Caki2 (cell line): ENCODE measurements at places on chromosomes 7 and 10.

DNA sequence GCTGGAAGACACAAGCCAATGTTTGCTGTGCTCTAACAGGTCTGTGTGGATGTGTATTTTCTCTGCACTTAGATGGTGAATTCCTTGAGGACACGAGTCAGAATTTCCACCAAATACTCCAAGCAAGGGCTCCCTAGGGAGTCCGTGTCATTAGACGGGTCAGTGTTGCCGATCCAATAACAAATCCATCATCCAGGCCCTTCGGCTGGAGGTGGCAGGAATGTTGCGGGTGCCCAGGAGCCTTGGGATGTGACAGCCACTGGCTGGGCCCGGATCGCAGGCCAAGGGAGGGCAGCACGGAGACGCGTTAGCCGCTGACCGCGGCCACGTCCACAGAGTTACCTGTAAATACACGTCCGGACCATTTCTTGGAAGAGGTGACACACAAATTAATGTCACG lies 186.8 kb downstream of the WDR37 start:
- DNase-seq, result no peak

DNA sequence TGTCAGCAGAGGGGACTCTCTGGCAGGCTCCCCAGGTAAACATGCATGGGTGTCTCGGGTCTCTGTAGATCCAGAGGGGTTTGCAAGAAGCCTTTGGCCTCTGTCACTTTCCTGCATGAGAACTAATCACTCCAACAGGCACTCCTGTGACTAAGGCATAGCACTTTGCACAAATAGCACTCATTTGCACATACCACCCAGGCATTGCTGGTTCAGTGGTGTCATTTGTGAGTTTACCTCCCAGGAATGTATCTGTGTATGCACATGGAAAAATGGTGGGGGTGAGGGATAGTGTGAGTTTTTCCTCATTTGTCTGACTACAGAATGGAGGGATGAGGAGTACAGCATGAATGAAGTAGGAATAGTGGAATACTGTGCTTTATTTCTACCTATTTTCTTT lies 39.5 kb downstream of the CNNM1 start:
- peak; percentile 36 for DNase-seq

DNA sequence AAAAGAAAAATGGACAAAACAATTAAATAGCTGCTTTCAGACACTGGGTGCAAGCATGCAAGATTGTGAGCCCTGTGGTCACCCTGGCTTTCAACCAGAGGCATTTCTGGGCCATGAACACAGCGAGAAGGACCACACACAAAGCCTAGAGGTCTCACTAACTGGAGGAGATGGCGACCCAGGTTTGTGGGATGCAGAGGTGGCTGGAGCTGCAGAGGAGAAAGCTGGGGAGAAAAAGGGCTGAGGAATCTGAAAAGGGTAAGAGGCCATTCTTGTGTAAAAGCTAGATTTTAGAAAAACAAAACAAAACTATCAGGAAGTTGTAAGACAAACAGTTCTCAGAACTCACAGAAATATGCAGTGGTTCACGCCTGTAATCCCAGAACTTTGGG lies 30.1 kb upstream of the PTPRN2 start:
- DNase-seq, result no peak

DNA sequence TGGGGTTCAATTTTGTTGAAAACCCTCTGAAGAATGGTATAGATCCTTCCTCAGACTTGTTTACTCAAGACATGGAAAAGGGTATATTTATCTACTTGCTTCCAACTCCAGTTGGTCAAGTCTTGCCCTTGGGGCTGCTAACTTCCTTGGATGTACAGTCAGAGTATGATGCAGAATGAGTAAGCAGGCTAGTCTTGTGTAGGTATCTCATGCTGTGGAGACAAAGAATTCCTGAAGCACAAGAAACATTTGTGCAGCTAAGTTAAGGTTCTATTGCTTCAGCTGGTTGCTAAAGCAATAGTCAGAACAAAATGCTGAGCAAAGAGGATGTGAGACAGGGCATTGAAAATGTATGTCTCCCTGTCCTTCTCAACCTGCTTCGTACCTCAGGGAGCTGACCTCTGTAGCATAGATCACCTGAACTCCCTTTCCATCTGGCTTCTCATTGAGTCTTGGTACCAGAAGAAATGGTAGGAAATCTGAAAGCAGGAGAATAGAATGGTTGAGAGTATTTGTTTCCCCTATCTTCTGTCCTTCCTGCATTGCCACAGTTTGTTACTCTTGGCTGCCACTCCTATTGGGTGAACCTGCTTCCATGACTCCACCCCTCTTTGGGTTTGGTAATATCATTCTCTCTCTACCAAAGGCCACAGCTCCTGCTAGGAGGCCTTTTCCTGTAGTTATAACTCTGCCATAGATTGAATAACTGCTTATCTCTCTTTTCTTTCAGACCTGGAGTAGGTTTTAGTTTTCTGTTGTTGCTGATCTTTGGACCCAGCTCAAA lies 346.0 kb downstream of the PHF14 start:
- no peak for DNase-seq

GRCh38 chr10:75106242-75106641 lies 5.2 kb upstream of the SAMD8 start:
- DNase-seq, result no peak

DNA sequence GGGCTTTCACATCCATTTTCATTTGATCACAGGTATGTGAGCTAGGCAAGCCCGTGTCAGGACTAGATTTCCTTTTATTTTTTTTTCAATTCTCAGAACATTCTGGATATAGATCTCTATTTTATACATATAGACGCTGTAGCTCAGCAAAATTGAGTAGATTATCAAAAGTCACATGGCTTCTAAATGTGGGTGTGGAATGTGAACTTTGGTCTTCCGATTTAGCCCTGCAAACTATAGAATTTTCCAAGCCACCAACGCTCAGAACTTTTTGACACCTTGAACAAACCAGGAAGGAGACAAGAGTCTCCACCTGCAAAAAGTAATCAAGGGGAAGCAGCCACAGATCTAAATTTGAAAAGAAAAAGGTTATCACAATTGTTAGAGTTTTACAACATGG lies 15.9 kb upstream of the FFAR4 start:
- DNase-seq, result no peak

GRCh38 chr10:50503661-50504320 lies 120.0 kb downstream of the SGMS1 start:
- no peak for DNase-seq

- DNase-seq, result peak; percentile 84
These were observed 4.4 kb downstream of the RASSF4 start for GRCh38 chr10:44963772-44964633.

DNA sequence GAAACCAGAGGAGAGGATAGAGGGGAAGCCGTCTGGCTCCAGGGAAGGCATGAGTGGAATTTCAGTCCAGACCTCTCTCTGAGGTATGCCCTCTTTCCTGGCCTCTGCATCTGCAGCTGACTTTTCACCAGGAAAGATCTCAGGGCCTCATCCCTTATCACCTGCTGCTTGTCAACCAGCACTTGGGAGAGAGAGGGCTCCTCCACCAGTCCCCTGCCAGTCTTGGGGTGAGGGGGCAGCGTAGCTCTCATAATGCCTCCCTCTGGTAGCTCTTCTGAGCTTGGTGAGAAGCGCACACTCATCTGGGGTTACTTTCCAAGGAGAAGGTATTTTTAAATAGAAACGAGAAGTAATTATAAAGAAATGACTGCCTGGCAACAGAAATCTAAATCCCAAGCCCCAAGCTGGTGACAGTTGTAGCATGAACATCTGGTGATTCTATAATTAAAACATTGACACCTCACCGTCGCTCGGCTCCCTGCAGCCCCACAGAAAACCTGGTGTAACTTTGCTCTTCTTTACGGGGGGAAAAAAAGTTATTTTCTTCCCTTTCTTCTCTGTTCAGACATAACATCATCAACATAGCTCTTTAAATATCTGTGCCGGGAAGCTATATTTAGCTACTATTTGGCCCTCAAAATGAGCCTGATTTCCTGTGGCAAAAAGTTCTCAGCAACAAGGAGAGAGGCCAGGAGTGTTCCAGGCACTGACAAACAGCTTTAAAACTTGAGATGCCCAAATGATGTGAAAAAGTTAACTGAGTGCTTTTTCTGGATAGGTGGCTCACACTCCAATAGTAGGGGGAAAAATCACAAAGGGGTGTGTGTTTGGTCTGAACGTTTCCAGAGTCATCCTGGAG lies 26.9 kb downstream of the HIP1 start:
- no peak for DNase-seq

DNA sequence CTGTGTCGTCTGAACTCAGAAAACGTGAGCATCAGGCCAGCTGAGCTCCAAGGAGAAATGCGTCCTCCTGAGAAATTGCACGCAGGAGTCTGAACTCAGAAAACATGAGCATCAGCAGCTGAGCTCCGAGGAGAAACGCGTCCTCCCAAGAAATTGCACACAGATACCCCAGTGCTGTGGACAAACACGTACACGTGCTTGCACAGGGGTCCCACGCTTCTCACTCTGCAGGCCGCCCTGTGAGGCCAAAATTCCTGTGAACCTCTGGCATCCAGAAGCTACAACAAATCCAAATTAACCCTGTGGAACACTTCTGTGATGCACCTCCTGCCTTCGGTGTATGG lies 133.8 kb downstream of the WDR37 start:
- DNase-seq, result no peak

- no peak for DNase-seq
These were observed 185.9 kb downstream of the MAD1L1 start for GRCh38 chr7:2046581-2047565.

DNA sequence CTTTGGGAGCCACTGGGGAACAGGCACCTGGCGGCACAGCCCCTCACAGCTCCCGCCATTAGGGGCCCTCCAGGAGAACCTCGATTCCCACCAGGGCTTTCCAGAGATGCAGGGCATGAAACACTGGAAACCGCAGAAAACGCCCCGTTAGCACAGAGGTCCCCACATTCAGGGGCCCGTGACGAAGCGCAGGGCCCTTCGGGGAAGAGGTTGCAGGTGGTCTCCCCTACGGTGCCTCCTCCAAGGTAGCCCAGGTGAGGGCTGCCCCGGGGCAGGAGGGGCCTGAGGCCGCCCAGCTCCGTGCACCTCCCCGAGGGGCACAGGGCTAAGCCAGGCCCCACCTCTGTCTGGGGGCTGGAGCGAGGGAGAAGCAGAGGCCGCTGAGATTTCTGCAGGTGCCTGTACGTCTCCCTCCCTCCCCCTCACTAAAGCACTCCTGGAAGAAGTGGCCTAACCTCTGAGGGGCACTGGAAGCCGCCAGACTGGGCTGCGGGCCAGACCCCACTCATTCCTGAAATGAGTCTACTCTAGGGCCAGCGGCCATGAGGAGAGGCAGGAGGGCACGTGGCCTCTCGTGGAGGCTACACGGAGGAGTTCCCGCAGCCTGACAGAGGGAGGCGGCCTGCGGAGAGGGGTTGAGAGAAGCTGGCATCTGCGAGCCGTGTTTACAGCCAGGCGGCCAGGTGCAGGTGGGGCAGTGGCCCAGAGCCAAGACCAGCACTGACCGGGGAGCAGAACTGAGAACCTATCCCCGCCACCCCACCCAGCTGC lies 6.9 kb downstream of the PDGFA start:
- no peak for DNase-seq

DNA sequence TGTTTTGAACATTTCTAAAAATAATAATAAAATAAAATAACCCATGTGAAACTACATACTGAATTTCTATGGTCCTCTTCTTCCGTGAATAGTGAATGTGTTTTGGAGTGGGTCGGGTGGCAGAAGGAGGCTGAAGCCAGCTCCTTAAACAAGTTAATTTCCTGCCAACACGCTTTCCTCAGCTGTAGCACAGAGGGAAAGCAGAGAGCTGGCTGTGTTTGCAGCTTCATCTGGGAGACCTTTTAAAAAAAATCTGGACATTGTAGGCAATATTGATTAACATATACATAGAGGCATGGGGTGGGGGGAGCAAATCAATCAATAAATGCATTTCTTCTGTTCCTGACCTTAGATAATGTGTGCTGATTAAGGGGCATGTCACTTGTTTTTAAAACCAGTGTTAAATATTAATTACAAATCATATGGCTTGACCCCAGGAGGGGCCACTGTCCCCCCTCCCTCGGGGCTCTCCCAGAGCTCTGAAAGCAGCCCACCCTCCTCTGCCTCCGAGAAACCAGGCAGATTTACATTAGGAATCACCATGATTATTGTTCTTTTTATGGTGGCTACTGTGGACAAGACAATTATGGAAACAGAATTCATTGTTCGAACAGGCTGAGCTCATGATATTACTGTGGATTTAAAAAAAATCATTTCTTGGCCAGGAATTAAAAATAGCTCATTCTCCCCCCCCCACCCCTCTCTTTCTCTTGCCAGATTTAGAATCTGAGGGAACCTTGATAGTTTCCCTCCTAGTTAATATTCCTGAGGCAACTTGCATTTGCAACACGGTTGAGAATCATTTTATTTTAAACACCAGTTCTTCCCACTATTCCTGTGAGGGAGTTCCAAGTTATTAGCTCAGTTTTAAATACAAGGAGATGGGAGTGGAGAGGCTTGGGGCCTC lies 100.5 kb upstream of the CARD11 start:
- no peak for DNase-seq

DNA sequence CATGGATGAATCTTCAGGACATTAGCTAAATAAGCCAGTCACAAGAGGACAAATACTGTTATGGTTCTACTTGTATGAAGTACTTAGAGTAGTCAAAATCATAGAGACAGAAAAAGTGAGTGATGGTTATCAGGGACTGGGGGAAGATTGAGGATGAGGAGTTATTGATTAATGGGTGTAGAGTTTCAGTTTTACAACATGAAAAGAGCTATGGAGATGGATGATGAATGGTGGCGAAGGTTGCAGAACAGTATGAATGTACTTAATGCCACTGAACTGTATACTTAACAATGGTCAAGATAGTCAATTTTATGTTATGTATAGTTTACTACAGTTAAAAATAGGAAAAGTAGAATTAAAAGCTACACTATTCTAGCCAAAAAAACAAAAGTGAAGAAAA lies 7.8 kb downstream of the STK31 start:
- no peak for DNase-seq

- DNase-seq, result no peak
These were observed 193.6 kb downstream of the MBL2 start for GRCh38 chr10:52578871-52579405.

DNA sequence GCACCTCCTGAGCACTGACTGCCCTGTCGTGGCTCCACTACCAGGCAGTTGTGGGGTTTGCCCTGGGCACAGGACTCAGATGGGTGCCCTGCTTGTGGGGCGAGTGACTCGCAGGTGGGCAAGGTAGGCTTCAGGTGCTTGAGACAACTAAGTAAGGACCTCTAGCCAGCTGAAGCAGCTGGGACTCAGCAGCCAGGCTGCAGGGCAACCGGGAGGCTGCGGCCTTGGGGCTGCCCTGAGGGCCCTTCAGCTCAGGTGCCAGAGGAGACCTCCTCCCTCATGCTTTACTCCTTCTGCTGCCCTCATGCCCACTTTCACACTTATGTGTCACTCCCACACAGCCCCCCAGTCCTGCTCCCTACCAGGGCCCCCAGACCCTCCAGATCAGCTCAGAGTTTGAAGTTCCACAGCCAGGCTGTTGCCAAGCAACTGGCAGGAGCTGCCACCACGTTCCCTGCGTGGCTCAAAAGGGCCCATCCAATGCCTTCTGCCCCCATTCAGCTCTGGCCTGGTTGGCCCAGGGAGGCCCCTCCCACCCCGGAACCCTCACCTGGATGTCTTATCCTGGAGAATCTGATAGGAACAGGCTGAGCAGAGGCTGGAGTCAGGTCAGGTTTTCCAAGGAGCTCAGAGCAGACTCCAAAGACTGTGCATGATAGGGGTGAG lies 10.0 kb downstream of the TLX1 start:
- DNase-seq, result no peak

- DNase-seq, result no peak
These were observed 138.9 kb downstream of the ARHGAP22 start for GRCh38 chr10:48465860-48466521.

GRCh38 chr7:21346297-21346696 lies 81.6 kb upstream of the SP4 start:
- DNase-seq, result no peak

GRCh38 chr10:59283456-59284091 lies 78.8 kb downstream of the FAM13C start:
- no peak for DNase-seq

- DNase-seq, result peak; percentile 66
These were observed 1.0 kb upstream of the AVPI1 start for GRCh38 chr10:97687785-97688781.
